Stimulated activated CD4-positive, alpha-beta T cell treated with anti-CD3 and anti-CD28 coated beads, Interleukin-2, amount 100 ng/mL, for 24 hours (primary cell): ENCODE measurements at places on chromosomes 3 and 15.

GRCh38 chr3:193673845-193674244 lies 80.8 kb downstream of the OPA1 start:
- DNase-seq = no peak

DNA sequence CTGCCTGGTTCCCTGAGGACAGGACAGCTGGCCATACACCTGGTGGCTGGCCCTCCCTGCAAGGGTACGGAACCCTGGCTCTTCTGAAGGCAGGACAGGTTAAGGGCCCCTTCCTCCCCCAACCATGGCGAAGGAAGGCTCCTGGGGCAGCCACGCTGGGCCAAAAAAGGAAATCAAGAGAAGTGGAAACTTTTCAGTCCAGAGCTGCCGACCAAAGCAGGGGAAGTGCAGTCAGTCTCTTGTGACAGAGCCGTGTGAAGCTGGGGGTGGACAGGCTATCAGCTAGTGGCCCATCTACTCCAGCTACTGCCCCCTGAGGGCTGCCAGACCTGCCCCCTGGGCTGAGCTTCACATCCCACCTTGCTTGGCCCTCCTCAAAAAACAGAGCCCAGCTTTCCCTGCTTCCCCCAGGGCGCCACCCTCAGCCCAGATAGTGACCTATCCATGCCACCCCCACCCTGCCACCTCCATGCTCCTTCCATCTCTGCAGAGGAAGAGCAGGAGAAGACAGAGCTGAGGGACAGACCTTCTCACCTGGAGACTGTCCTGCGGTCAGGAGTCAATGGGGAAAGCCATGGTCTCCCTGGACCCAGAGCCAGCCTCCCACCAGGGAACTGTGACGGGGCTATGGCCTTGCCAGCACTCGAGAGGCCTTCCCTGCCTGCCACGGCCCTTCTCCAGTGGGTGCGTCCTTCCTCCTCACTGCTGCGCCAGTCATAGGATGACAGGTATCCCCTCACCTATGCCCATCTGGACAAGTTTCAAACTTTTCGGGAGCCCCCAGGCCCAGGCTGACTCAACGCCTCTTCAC lies 4.6 kb downstream of the SEMA7A start:
- no peak for DNase-seq

GRCh38 chr15:75823860-75824613 lies 19.2 kb upstream of the UBE2Q2 start:
- DNase-seq = no peak

GRCh38 chr15:93517176-93517575 lies 428.2 kb upstream of the RGMA start:
- DNase-seq = no peak

DNA sequence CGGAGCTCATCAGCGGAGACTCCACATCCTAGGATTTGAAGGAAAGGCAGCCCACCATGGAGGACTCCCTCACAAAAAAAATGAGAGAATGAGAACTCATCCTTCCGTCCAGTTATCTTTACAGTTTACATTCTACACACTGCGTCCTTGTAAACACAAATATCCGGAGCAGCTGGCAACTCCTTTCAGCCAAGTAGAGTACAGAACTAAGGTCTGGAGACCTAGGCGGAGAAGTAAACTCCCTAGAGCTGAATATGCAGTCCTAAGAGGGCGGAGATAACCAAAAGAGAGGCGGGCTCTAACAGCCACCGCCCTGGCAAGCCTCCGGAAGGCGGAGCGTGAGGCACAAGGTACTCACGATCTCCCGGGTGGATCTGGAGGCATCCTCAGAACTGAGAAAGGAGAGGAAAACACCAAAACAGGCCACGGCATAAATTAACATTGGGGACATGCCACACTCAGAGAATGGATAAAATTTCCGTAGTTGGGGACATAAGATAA lies 924 bp upstream of the SIN3A start:
- DNase-seq = peak; percentile 79

DNA sequence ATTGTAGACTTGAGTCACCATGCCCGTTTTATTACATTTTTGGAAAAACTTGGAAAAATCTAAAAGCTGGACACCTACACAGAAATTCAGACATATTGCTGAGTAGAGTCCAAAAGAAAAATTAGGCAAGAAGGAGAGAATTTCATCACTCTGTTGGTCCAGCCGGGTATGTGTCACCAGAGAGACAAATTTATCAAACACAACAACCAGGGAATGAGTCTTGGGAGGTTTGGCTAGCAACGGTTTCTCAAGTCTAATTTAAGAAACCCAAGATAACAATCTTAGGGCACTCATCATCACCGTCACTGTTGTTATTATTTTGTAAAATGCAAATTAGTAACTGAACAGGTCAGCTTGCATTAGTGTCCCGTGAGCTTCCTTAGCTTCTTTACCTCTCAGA lies 197.5 kb upstream of the C2CD4B start:
- DNase-seq = no peak

- no peak for DNase-seq
These were observed 243.8 kb downstream of the PDZRN3 start for GRCh38 chr3:73380735-73381532.

- DNase-seq = peak; percentile 70
These were observed 121.1 kb downstream of the OXSM start for GRCh38 chr3:25910997-25911396.

GRCh38 chr3:192858849-192859585 lies 58.6 kb downstream of the MB21D2 start:
- no peak for DNase-seq
